ENCODE measurements at places on chromosomes 11 and 22.
A peak's percentile ranks its signal among the peaks of the same experiment; 100 is the strongest.

- DNase-seq = no peak
These were observed 23.3 kb downstream of the ARL14EP start for GRCh38 chr11:30346068-30346688.

- no peak for DNase-seq
These were observed 22.0 kb downstream of the GAB2 start for GRCh38 chr11:78395597-78395996.

GRCh38 chr11:56698795-56699194 is at the start of gene OR9G1:
TSS of gene OR9G1 (plus strand) at chr11:56699095. CDS start at chr11:56700388, 1,293 bp downstream.
- DNase-seq = no peak

DNA sequence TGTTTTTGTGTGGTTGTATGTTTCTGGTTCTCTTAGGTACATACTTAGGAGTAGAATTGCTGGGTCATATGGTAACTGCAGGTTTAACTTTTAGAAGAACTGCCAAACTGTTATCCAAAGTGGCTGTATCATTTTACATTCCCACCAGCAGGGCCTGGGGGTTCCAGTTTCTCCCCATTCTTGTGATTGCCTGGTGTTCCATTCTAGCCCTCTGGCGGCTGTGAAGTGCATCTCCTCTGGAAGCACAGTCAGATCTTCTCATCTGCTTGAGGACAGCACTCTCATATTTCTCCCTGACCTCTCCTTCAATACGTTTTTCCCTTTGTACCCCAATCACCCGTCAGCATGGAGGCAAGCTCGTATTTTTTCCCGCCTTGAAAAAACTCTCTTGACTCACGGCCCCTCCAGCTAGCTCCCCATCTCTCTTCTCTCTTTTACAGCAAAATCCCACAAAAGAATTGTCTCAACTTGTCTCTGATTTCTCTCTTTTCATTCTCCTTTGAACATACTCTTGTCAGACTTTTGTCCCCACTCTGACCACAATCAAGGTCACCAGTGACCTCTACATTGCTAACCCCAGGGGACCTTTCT is 56.8 kb upstream of the THY1 start:
- DNase-seq = no peak

- DNase-seq = no peak
These were observed 36.0 kb upstream of the EED start for GRCh38 chr11:86208572-86208971.

GRCh38 chr11:113315811-113316210 is 1.4 kb downstream of the TTC12 start:
- no peak for DNase-seq

- no peak for DNase-seq
These were observed 23.8 kb downstream of the LRP4 start for GRCh38 chr11:46894506-46894905.

GRCh38 chr11:126081915-126082250 is 19.2 kb upstream of the CDON start:
- no peak for DNase-seq

DNA sequence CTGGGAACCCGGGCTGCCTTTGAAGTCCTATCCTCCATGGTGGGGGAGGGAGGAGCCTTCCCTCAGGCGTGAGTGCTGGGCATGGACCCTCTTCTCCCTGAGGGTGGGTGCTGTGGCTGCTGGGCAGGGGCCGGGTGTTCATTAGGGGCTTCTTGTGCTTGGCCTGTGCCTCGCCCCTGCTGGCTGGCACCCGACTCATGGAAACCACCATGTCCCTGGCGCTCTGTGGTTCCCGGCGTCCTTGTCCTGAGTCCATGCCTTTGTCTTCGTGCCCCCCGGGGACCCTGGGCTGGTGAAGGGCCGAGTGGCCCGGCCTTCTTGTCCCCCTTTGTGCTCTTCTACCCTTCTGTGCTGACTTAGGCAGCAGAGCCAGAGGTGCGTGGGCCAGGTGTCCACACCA is 23.2 kb downstream of the TPCN2 start:
- DNase-seq = no peak

GRCh38 chr22:17860220-17860965 is 86.1 kb upstream of the BID start:
- DNase-seq = no peak

DNA sequence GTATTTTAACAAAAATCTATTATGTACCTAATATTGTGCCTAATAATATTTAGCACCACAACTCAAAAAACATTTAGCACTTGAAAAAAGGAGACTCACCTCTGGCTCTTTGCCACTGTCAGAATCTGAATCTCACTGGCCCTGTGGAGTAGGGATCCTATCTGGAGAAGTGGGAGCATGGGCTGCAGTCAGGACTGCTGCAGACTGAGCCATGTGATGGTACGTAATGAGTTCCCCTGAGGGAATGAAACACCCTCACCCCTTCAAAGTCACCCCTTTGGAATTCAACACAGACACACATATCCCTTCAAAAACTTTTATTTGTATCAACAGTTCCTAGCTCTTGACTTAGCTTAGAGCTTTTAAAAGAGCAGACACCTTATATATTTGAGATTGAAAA is 6.5 kb downstream of the PTPMT1 start:
- DNase-seq = no peak

DNA sequence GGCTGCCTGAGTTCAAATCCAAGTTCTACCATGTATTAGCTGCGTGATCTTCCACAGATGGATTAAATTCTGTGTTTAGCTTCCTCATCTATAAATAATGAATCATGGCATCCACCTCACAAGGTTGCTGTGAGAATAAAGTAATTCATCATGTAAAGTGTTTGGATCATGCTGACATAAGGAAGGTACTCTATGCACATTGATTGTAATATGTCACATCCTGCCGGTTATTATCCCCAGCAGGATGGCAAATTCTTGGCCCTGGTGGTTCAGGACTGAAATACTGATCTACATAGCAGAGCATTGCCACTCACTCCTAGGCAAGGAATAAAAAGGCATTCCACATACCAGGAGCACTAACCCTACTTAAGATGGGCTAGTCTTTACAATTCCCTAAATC is 40.8 kb downstream of the LGR4 start:
- no peak for DNase-seq

GRCh38 chr11:113460469-113460868 is 14.7 kb downstream of the DRD2 start:
- no peak for DNase-seq

DNA sequence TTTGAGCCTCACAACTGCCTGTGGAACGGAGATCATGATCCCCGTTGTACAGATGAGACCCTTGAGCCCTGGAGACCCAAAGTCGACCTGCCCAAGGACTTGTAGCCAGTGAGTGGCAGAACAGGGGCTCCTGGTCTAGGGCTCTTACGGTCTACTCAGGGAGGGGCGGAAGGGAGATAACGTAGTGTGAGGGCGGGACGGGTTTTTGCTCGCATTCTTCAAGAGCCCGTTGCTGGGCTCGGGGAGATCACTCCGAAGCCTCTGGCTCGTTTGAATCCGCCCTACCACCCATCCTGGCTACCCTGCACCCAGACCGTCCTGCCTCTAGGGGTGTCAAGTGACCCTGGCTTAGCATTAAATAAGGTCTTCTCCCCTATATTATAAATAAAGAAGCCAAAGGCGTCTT is 639 bp downstream of the CRY2 start:
- DNase-seq = peak; percentile 62

DNA sequence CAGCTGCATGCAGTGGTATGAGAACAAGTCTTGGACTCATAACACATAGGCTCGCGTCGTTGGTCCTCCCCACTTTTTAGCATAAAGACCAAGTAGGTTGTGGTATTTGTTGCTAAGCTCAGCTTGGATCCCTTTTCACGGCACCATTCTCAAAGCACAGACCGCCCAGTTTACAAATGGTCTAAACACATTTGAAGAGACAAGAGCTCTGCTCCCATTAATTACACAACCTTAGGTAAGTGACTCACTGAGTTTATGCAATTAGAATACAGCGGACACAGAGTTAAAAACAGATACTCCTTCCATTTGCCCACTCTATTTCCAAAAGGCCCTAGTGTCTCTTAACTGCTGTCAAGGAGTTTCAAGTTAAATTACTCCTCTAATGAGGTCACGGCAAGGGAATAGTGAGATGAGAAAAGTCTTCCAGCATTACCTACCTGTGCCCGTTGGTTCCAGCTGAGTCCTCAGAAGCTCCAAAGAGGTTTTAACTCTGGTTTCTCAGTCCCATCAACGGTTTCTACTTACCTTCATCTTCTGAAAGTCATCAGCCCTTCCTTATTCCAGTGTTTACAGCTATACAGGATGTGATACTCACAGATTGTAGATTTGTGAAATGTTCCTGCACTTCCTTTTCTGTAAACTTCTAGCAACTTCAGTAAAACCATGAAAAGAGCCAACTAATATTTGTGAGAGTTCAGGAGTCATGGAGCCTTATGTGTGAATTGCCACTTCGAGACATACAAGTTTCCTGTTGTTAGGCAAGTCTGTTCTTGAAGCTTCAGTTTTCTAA is at the start of gene MS4A6A:
Gene MS4A6A, minus strand, starts transcription at position 543 of the 790 bp plus-strand sequence. CDS start 1,356 bp downstream, outside the sequence.
- no peak for DNase-seq

- no peak for DNase-seq
These were observed 222.6 kb upstream of the PITPNB start for GRCh38 chr22:28141614-28142013.

- no peak for DNase-seq
These were observed 6.0 kb downstream of the SYCE3 start for GRCh38 chr22:50556703-50557102.

- DNase-seq = no peak
These were observed 23.5 kb upstream of the ARHGAP8 start for GRCh38 chr22:44728761-44729324.

- DNase-seq = no peak
These were observed 25.9 kb downstream of the PTDSS2 start for GRCh38 chr11:475941-476340.

DNA sequence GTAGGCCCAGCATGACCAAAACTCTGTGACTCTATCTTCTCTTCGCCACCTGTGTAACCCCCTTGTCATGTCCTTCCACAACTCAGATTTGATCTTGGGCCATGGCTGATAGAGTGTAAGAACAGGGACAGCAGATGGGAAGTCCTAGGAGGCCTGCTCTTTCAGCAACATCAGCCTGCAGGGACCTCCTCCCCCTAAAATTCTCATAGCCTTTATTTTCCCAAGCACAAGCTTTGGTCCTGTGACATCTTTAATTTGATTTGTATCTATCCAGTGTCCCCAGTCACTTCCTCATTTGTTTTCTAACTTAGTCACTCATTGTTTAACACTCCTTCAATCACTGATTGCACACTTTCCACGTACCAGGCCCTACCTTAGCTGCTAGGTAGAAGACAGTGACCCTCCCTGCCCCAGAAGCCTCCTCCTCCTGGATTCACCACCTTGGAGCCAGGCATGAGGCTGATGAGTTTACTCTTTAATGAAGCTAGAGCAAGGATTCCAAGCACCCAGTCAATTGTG is 5.3 kb downstream of the UBQLN3 start:
- no peak for DNase-seq

GRCh38 chr22:35882211-35883030 is 146.2 kb downstream of the RBFOX2 start:
- DNase-seq = no peak

- DNase-seq = no peak
These were observed 6.9 kb upstream of the VPS37C start for GRCh38 chr11:61168042-61168688.

GRCh38 chr11:22415476-22415875 is 77.3 kb downstream of the SLC17A6 start:
- no peak for DNase-seq

DNA sequence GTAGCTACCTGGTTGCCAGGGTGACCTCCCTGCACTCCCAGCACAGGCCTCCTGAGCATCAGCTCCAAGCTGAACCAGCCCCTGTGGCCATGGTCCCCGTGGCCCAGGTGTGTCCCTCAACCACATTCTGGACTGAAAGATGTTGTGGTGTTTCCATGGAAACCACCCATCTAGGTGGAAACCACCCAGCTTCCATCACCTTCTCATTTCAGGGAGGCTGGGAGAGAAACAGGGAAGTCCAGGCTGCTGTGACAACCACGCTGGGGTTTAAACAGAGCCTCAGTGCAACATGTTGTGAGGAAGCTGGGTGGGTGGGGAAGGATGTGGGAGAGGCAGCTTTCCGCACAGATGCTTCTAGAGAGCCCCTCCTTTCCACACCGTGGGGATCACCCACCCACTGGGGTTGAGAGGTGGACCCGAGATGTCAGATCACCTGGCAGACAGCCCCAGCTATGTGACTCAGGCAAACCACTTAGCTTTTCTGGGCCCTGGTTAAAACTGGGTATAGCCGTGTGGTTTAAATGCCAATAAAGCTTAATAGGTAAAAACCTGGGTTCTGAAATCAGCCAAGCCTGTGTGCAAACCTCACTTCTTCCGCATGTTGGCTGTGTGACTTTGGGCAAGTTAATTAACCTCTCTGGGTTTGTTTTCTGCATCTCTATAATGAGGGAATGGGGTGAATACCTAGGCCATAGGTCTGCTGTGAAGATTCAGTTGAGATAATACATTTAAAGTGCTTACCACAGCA is 46.4 kb downstream of the CD82 start:
- DNase-seq = peak; percentile 83

DNA sequence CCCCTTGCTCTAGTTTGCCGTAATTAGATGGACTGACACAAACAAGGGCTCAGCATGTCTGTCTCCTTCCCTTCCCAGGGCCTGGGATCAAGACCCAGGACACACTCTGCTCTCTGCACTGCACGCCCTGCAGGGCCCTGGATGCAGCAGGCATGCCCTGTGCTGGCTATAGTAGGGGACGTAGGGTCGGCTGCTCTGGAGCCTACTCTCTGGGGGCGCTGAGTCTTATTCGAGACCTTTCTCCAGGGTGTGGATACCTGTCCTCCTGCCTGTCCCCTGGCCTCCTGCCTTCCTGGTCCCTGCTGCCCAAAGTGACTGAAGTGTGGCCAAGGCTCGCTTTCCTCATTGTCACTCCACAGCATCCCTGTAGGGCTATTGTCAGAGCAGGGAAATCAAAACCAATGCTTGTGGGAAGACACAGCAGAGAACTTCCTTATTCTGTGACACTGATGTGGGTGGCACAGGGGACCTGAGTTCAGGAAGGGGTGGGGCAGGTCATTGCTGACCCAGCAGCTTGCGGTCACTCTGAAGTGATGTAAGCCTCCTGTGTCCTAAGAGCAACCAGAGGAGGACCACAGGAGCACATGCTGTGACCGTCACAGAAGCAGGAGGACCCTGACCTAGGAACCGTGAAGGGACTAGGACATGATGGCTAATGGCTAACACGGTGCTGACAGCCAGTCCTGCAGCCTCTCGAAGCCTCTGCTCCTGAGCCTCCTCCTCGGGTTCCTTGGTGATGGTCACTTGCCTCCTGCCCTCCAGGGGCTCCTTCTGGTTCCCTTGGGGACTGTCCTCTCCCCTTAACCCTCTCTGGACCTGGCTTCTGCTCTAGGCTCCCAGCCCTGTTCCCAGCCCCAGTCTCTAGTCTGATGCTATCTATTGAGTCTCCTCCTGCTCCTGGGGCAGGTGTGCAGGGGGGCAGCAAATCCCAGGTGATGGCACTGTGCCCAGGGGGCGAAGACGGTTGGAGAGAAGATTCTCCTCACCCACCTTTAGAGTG is 10.3 kb downstream of the APOBEC3A start:
- peak; percentile 85 for DNase-seq

DNA sequence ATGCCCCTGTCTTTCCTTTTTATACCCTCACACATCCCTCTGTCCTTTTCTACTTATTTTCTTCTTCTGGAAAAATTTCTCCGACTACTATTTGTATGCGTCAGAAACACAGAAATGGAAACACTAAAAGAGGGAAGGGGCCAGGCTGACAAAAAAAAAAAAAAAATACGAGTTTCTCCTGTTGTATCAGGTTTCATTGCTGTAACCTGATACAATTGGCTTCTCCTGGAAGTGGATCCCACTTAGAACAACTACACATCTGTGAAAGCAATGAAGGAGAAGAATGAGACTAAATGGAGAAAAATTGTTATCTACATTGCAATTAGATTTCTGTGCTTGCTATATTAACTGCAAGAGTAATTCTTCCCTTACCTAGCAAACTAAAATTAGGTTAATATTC is 393.9 kb downstream of the GUCY1A2 start:
- DNase-seq = no peak

Measured in CD4-positive, alpha-beta T cell treated with Interferon gamma for 1 hour (primary cell).